ENCODE measurements at places on chromosomes 5 and 9. TPM values are rescaled to one million over a fixed set of nuclear protein-coding genes. Genes with fewer than 3 reads are reported as not detected.
A peak's percentile ranks its signal among the peaks of the same experiment; 100 is the strongest.

DNA sequence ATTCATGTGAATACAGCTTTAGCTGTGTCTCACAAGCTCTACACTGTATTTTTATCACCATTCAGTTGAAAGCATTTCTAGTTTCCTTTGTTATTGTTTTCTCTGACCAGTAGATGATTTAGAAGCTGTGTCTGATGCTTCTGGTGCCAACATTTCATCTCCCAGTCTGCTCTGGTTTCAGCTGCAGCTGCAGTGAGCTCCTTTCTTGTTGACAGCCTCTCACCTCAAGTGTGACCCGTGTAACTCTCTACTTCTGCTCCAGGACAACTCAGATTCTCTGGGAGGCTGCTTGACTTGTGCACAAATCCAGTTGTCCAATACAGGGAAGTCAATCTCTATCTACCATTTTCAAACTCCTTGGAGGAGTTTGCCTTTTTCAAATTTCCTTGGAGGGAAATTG is 504.8 kb downstream of the DIRAS2 start:
- H3K27me3 ChIP-seq, result no peaks in the 10 kb centered on the region
- no peak overlapping the region for H3K27ac ChIP-seq
- no peaks in the 10 kb centered on the region for H3K4me1 ChIP-seq

SPINK13 gene
- not detected for total RNA-seq

GRCh38 chr5:174400461-174400860 is 323.9 kb upstream of the MSX2 start:
- H3K36me3 ChIP-seq, result no peaks in the 10 kb centered on the region
- no peaks in the 10 kb centered on the region for H3K27me3 ChIP-seq
- no peaks in the 10 kb centered on the region for H3K4me1 ChIP-seq
- no peak overlapping the region for H3K4me3 ChIP-seq
- no peak for DNase-seq

GRCh38 chr9:74498621-74499095 is 1.5 kb downstream of the RORB start:
- no peaks in the 10 kb centered on the region for H3K27me3 ChIP-seq
- no peak overlapping the region for H3K4me3 ChIP-seq
- no peaks in the 10 kb centered on the region for H3K4me1 ChIP-seq
- peak; percentile 66 for DNase-seq
- no peaks in the 10 kb centered on the region for H3K36me3 ChIP-seq

DNA sequence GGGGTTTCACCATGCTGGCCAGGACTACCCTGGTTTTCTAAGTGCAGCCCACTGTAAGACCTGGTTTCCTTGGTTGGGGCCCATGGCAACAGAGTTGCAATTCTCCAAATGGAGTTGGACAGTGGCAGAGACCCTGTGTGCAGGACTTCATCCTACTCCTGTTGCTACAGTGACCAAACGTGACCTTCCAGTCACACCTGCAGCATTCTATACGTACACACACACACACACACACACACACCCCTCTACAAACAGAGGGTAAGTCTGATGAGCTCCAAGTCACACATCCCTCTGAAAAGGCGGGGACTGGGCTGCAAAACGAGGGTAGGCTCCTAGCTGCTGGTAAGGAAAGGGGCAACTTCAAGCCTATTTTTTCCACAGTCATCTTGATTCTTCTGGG is 23.6 kb downstream of the LHFPL2 start:
- no peak for DNase-seq
- peaks cover 2% of the 10 kb centered on the region for H3K36me3 ChIP-seq
- H3K27me3 ChIP-seq, result no peaks in the 10 kb centered on the region
- H3K27ac ChIP-seq, result no peak overlapping the region
- no peak overlapping the region for H3K4me3 ChIP-seq
- no peaks in the 10 kb centered on the region for H3K4me1 ChIP-seq

GRCh38 chr5:138901716-138902115 is 26.6 kb upstream of the LRRTM2 start:
- H3K27ac ChIP-seq, result no peak overlapping the region
- no peak for DNase-seq
- peaks cover 5% of the 10 kb centered on the region for H3K36me3 ChIP-seq

GRCh38 chr9:77673941-77674791 is 26.0 kb upstream of the GNA14 start:
- no peak overlapping the region for H3K27ac ChIP-seq
- H3K4me3 ChIP-seq, result no peak overlapping the region
- H3K27me3 ChIP-seq, result no peaks in the 10 kb centered on the region
- no peaks in the 10 kb centered on the region for H3K36me3 ChIP-seq

DNA sequence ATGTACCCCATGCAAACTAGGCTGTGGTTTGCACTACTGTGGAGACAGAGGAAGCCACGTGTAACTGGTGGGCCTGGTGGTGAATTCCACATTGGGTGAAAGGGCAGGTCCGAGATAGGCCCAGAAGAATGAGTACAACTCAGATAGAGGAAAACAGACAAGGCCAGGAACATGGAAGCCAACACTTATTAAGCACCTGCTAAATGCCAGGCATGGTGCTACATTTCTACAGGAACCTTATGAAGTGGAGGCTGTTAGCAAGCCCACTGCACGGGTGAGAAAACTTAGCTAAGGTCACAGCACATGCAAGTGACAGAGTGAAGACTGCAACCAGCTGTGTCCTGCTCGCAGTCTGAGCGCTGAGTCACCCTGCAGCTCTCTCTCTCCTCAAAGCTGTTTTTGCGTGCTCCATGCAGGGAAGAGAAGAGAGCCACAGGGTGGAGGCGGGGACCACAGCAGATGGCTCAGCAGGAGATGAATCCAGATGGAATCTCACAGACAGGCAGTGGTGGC is 65.5 kb upstream of the SPTLC1 start:
- no peaks in the 10 kb centered on the region for H3K27me3 ChIP-seq
- H3K36me3 ChIP-seq, result no peaks in the 10 kb centered on the region
- no peak overlapping the region for H3K4me3 ChIP-seq
- no peaks in the 10 kb centered on the region for H3K4me1 ChIP-seq
- DNase-seq, result no peak

All from aorta (tissue), 5 donors.